ENCODE measurements at places on chromosomes 5 and 9. TPM values are rescaled to one million over a fixed set of nuclear protein-coding genes. Genes with fewer than 3 reads are reported as not detected.

Gene CDH9
- not detected for total RNA-seq

Gene HTR4
- total RNA-seq, result 0.22 TPM

Gene IGFBPL1
- total RNA-seq, result not detected

Gene NR2F1-AS1
- 0.60 TPM for total RNA-seq

Gene ADRA1B
- 2.7 TPM for total RNA-seq

GRCh38 chr5:154818471-154819116 lies 31.8 kb downstream of the FAXDC2 start:
- DNase-seq, result peak; percentile 52

DNA sequence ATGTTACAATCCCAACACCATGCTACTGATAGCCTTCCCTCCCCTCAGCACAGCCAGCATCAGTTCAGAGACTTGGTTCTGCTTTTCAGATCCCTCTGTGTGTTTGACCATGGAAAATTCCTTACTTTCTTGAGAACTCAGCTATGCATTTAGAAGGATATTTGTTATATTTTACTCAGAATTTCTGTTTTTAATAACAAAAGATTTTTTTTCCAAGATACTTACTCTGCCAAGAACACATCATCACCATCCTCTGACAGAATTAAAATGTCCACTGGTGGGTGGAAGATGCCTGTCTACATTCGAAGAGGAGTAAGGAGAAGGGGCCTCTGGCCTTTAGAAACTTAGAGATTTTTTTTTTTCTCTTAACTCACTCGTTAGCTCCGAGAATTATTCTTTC lies 56.1 kb upstream of the CKMT2 start:
- DNase-seq, result no peak

DNA sequence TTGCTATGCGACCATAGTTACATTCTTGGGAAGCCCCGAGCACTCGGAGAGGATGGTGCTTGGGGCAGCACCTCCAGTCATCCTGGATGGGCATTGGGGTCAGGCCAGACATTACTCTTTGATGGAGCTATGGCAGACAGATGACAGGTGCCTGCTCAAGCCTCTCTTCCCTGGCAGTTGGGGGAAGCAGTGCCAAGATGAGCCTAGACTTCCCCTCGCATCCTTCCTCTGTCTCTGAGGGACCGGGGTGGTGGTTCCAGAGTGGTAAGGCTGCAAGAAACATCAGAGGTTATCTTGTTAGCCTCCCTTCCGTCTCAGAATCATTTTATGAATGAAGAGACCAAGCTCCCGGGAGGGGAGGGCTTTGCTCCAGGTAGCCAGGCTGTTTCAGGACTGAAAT lies 2.8 kb upstream of the HMCN2 start:
- DNase-seq, result no peak

GRCh38 chr5:51347704-51348103 lies 35.5 kb upstream of the ISL1 start:
- no peak for DNase-seq

GRCh38 chr5:16773991-16774390 lies 157.2 kb upstream of the RETREG1 start:
- DNase-seq, result no peak

- no peak for DNase-seq
These were observed 10.3 kb upstream of the CD180 start for GRCh38 chr5:67206929-67207328.

- DNase-seq, result no peak
These were observed 570.7 kb upstream of the WWC1 start for GRCh38 chr5:167720676-167721260.

GRCh38 chr5:54184806-54185205 lies 125.6 kb downstream of the ARL15 start:
- DNase-seq, result no peak

- no peak for DNase-seq
These were observed 182.6 kb upstream of the TBCA start for GRCh38 chr5:77958642-77959330.

DNA sequence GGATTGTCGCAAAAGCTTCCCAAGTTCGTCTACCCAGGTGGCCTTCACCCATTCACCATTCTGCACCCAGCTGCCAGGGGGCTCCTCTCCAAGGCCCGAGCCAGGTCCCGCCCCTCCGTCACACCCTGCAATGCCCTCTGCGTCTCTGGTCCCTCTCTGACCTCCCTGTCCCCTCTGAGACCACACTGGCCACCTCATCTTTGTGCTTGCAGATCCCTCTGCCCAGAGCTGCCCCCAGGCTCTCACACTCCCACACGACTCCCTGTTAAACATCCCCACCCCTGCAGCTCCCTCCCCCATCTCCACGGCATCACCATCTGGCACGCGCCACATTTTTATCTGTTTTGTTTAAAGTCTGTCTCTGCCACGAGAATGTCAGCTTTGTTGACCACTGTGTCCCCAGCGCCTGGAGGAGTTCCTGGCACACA lies 243.6 kb downstream of the PBX3 start:
- DNase-seq, result peak; percentile 18

GRCh38 chr5:14396737-14397136 lies 184.9 kb upstream of the OTULINL start:
- no peak for DNase-seq

GRCh38 chr9:37908698-37909186 lies 4.8 kb upstream of the SLC25A51 start:
- DNase-seq, result no peak

All from Right ventricle myocardium inferior (tissue), 1 donor.